ENCODE measurements at places on chromosomes 7 and 10.
A peak's percentile ranks its signal among the peaks of the same experiment; 100 is the strongest.

DNA sequence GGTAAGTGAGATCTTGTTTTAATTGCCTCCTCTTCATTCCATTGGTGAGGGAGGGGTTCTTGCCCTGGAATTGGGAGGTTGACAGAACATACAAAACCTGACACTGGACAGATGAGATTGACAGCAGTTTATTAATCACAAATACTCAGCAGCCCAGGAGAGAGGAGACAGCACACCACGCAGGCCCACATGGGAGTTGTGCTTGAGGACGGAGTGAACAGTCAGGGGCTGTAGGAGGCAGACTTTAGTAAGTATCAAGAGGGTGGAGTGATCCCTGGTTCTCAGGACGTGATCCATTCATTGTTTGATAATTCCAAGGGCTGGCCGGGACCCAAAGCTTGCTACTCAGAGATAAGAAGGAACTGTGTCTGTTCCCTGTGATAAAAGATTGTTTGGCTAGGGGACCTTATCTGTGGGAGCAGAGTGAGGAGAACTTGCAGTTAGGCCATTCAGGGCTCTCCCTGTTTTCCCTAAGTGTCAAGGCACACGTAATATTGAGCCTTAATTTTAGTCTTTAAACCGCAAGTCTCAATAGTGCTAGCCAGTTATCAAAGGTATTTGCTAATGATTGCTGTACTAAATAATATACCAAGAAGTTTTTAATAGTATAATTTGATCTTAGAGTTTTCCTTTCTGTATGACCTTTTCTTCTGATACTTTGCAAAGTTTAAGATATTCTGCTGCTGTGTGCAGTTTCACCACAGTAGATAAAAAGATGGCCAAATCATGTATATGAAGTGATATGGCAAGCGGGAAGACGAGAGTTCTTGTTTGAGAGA, 14.5 kb downstream of the CAPZA2 start:
- DNase-seq = no peak

DNA sequence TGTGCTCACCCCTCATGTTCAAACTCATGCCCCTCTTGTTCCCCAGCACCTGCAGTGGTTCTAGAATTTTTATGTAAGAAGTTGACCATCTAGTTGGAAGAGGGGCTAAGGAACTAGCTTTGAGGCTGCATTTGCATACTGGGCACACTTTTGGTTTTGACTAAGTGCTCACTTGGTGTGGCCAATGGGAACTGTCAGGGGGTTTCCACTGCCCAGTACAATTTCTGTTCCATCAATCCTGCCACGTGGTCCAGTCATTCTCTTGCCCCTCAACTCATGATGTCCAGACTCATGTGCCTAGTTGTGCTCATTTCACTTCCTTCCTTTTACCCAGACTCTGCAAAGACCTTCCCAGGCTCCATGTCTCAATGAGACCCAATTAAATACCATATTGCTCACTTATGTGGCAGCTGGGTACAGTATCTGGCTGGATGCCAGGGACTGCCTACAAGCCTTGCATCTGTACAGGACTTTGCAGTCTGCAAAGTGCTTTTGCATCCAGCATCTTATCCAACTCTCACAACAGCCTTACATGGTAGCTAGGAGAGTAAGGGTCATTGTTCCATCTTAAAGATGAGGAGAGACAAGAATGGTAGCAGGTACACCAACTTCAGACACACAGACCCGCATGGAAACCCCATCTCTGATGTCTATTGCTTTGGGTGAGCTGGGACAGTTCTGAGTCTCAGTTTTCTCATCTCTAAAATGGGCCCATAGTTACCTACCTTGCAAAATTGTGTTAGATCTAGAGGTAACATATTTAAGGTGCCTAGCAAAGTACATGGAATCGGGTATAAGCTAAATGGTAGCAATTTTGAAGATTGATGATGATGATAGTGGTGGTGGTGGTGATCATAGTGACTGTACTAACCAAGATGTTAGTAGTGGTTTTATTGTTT, 30.1 kb upstream of the KCNMA1 start:
- no peak for DNase-seq

DNA sequence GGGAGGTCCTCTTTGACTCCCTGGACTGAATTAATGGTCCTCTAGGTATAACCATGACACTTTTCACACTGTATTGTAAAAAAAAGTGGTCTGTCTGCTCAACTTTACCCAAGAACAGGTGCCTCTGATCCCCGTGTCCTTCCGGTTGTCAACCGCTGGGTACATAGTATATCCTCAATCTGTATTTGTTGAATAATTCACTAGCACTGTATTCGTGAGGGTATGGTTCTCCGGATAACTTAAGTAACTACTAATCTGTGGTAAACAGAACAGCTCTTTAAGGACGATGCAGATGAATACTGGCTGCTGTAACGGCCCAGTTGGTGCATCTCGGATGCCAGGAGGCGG, 472 bp upstream of the ADAM22 start:
- no peak for DNase-seq

- peak; percentile 13 for DNase-seq
Measured at GRCh38 chr7:103065667-103066066, 8.9 kb downstream of the FBXL13 start.

- DNase-seq = no peak
Measured at GRCh38 chr10:51302316-51302715, 228.0 kb downstream of the PRKG1 start.

DNA sequence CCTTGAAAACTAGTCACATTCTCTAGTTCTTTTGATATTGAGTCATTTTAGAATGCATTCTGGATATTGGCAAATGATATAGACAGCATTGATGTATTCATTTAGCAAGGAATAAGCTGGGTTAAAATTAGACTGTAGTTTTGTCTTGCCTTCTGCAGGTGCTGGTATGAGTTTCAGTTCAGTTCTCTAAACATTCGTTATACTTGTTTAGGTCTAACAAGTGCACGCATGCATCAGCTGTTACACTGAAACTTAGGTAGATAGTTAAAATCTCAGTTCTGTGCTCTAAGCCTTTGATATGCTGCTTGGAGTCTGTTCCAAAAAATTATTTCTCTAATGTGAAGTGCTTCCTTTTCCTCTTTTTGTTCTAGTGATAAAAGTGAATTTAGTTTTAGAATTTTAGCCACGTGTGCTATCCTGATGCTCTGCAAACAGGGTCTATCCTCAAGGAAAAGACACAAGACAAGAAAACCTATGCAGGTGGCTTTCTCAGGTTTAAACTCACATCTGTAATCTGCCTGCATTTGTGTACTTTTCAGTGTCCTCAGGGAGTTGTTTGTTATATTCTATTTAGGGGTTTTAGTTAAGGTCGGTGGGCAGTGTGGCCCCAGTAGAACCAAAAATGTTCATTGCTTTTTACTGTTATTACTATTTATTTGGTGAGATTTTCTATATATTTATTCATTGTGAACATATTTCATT, 409.0 kb downstream of the CDC14C start:
- no peak for DNase-seq

DNA sequence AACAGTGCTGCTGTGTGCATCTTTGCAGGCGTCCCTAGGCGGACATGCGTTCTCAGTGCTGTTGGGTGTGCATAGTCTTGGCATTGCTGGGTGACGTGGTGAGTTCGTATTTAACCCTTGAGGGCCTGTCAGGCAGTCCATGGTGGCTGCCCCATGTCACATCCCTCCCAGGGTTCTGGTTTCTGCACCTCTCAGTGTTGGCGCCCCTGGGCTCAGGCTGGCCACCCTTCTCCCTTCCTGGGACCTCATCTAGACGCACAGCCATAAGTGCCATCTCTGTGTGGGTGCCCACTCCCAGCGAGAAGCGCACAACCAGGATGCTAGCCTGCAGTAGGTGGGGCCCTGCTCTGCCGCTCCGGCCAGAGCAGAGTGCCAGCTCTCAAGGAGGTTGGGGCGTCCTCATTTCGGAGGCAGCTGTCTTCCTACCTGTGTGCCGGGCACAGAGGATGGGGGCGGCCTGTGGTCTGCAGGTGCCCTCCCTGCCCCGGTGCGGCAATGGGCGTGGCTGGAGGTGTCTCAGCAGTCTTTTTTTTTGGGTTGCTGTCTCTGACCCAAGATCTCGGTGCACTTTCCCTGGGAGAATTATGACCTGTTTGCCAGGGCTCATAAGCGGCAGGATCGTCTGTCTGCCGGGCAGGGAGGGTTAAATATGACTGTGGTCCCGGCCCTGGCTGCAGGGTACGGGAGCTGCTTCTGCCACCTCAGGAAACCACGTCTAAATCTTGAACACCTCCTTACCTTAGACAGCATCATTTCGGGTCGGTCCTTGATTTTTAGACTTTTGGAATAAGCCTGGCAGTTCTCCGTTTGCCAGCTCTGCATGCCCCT, 6.5 kb downstream of the INPP5A start:
- no peak for DNase-seq

- no peak for DNase-seq
Measured at GRCh38 chr10:68235581-68235980, 3.7 kb upstream of the ATOH7 start.

DNA sequence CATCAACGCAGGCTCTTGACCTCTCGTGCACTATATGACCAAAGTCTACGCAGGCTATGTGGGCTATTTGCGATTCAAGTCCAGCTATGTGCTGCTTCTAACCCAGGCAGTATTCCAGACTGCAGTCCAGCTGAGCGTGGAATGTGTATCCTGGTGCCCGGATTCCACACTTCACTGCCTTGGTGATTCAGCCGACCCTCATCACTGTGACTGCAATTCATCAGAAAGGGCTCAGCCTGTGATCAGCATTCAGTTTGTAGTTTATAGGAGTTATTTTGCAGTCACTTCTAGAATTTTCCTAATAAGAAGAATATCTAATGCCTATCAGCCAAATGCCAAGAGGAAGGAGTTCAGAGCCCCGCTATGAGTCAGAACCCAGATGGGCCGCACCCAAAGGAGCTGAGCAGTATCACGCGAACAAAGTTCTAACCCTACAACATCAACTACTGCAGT, 119.8 kb upstream of the LANCL2 start:
- DNase-seq = no peak

- no peak for DNase-seq
Measured at GRCh38 chr7:121479466-121479865, 83.4 kb upstream of the FAM3C start.

GRCh38 chr7:155809332-155809946, 2.8 kb downstream of the SHH start:
- DNase-seq = no peak

- no peak for DNase-seq
Measured at GRCh38 chr10:62084451-62084850, 183.0 kb downstream of the ARID5B start.

DNA sequence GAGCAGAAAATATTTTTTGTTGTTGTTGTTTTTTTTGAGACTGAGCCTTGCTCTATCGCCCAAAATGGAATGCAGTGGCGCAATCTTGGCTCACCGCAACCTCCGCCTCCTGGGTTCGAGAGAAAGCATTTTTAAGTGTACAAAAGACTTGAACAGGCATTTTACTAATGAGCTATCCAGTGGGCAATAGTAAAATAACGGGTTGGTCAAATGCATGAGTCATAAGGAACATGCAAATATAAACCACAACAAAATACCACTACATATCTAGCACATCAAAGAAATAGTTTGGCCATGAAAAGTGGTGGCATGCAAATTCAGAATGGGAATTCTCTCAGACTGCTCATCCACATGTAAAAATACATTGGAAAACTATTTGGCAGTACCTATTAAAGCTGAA, 71.7 kb upstream of the TMEM106B start:
- no peak for DNase-seq

DNA sequence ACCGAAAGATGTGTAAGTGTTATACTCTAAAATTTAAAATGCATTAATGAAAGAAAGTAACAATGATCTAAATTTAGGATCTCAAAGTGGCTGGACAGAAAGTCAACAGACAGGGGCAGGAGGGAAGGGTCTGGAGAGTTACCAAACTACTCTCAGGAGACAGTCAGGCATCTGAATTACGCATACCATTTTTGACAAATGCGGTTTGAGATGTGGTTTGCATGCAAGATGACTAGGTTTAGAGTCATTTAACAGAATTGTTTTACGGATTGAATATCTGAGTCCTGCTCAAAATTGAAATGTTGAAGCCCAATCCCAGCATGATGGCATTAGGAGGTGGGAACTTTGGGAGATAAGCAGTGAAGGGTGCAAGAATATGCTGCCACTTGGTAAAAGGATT, 314.1 kb downstream of the WDR11 start:
- DNase-seq = no peak

GRCh38 chr7:37592366-37592765, 91.2 kb upstream of the GPR141 start:
- no peak for DNase-seq

DNA sequence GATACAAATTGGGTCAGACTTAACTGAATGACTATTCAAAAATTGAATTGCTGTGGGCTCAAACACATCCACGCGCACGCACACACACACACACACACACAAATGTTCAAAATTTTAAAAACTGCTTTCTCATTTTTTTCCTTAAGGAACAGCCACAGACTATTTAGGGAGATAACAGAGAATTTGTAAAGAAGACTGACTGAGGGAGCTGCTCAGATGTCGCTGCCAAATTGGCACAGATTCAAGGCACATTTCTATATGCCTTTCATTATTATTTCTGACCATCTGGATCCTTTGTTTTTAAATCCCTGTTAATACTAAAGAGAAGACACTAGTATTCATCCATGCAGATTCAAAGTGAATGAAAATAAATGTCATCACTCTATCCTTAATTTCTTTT, 154.8 kb downstream of the DGKB start:
- no peak for DNase-seq

GRCh38 chr7:78473021-78473420, 674.4 kb downstream of the PHTF2 start:
- DNase-seq = no peak

DNA sequence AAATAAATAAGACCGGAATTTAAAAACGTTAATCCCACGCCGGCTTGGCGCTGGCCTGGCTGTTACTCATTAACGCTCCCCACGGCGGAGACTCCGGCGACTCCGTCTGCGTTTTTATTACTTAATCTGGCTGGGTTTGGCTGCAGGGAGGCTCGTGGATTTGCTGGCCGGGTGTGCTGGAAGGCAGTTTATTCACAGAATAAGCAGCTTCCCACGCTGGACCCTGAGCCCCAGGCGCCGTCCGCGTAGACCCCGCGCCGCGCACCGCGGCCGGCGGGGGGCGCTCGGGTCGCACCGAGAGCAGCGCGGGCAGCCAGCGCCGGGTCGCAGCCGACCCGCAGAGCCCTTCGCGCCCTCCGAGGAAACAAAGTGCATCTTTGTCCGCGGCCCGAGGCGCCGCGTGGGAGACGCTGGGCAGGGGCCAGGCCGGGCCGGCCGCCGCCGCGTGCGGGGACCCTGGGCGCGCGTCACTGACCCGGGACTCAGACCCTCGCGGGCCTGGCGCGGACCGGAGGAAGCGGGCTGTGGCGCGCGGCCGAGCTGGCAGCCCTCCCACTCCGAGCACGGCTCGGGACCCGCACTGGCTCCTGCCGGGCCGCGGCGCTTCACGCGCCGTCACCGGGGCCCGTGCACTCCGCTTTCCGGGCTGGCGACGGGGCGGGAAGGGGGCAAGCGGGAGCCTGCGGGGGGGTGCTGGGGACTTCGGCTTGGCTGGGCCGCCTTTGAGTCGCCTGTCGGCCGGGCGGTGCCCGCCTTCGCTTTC, 587 bp upstream of the GRK5 start:
- DNase-seq = peak; percentile 50

GRCh38 chr7:138289082-138289481, 171.0 kb upstream of the TRIM24 start:
- DNase-seq = no peak

GRCh38 chr10:124472071-124472470, 10.4 kb downstream of the LHPP start:
- no peak for DNase-seq

Data from stimulated activated CD8-positive, alpha-beta memory T cell treated with anti-CD3 and anti-CD28 coated beads, Interleukin-2, amount 100 ng/mL, for 1 hour (primary cell).